Ascending aorta (tissue), 2 donors: ENCODE measurements at places on chromosomes 2 and 18.

- no peak for DNase-seq
Measured at GRCh38 chr2:225337183-225337582, 62.3 kb upstream of the NYAP2 start.

- DNase-seq, result no peak
Measured at GRCh38 chr2:1493431-1494126, 80.3 kb downstream of the TPO start.

GRCh38 chr2:216006164-216006663, 7.1 kb downstream of the MREG start:
- no peak for DNase-seq

GRCh38 chr18:76923485-76924085, 101.2 kb downstream of the ZNF236 start:
- DNase-seq, result no peak

DNA sequence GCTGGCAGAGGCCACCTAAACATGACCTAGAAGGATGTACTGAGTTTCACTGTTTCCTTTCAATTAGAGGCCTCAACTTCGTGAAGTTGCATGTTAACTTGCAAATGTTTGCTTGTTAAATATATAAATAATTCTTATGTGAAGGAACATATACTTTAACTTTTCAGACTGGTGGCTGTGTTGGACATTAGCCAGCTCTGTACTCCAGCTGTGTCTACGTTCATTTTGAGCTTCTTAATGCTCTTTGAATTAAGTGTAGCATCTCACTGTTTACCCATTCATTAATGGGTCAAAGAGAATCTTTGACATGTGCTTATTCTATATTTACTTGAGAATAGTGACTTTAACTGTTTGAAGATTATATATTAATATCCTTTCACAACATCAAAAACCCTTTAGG, 823.2 kb upstream of the ID2 start:
- no peak for DNase-seq

DNA sequence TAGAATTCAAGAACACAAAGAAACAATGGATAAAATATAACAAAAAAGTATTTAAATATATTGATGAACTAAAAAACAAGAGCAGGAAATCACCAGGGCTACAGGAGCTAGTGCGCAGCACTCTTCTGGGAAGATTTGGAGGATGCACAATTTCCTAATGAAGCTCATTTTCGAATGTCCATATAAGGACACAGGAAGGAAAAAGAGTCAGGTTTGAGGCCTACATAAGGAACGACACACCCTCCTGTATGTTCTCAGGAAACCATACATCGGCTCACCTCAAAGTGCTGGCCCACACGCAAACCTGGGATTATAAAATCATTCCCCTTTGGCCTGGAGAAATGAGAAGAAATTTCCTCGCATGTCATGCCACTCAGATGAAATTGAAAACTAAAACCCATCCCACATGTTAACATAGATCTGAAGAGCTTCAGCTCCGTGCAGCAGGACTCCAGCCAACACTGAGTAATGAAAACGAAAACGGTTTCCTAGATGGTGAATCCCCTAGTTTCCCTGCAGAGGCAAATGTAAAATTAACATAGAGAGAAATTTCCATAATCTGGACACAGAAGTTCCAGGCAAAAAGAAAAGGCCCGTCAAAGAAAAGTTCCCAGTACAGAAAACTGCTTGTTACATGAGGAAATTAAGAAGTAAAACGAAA, 825.8 kb downstream of the SOCS6 start:
- DNase-seq, result no peak

- no peak for DNase-seq
Measured at GRCh38 chr2:199042660-199043379, 414.9 kb downstream of the SATB2 start.
